ENCODE measurements at places on chromosomes 5 and 9.

DNA sequence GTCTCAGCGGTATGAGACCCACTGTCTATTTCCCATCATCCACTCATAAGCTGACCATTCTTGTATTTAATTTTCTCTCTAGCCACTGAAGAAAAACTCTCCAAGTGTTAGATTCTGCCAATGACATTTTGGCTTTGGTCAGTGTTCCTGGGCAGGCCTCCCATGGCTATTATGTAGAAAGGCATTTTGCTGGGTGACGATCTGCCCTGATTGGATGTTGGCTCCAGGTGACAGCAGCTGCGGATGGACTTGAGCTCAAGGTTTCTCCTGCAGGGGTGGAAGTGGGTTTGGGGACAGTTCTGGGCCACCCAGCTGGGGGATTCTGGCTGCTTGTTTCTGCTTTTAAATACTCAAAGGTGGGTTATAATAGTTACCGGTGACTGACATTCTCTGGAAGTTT lies 31.6 kb downstream of the ACSL6 start:
- no peak for DNase-seq

DNA sequence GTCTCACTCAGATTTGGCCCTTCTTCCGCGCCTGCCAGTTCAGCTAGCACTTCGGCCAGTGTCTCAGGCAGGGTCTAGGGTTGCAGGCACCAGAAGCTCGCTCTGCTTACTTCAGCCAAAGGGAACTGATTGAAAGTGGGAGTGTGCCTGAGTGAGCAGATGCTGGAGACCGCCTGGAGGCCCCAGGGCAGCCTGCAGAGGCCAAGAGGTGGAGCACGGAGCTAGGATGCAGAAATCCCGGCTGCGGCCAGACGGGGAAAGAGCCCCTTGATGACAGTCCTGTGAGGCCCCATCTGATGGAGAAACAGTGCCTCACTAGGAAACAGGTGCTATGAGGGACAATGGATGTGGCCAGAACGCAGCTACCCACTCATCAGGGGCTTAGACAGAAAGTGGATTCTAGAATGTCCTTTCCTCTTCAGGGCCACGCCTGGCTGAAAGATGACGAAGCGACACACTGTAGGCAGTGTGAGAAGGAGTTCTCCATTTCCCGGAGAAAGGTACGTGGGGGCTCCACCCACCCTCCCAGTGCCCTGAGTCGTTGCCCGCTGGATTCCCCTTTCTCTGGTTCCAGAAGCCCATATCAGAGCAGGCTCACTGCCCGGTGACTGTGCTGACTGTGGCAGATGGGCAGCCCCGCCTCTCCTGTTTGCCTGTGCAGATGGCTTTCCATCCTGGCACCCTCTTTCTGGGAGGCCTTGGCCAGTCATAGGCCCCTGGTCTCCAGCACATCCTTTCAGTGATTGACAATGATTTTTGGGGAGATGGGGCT lies 16.1 kb downstream of the HNRNPH1 start:
- DNase-seq: no peak

GRCh38 chr5:149999866-150000255 lies 593 bp downstream of the TIGD6 start:
- no peak for DNase-seq

- no peak for DNase-seq
Observed at GRCh38 chr9:7799944-7800285, 337 bp upstream of the DMAC1 start.

GRCh38 chr9:6495466-6495865 lies 82.5 kb downstream of the UHRF2 start:
- DNase-seq: no peak

DNA sequence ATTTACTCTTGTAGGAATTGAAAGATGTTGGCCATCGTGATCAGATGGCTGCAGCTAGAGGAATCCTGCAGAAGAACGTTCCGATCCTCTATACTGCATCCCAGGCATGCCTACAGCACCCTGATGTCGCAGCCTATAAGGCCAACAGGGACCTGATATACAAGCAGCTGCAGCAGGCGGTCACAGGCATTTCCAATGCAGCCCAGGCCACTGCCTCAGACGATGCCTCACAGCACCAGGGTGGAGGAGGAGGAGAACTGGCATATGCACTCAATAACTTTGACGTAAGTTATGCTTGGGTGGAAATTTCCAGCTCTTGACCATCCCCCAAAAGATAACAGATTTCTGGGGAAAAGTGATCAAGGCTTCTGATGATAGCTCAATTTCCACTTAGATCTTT lies 50.6 kb downstream of the LRRTM2 start:
- DNase-seq: no peak
